ENCODE measurements at places on chromosomes 13 and 19.

DNA sequence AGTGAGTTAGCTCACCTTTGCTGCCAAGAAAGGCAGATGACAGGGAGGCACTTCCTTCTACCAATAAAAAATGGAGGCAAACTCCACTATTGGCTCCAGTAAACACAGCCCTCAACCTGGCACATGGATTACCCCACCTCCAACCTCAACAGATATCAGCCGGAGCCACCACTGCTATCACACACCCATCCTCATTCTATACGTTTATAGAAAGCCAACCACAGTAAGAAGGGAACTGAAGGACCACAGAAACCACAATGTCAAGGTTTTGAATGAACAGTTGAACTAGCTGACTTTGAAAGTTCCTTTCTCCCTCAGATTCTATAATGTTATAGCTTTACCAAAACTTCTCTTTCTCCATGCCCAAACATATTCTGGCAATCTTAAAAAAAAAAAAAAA, 526.2 kb downstream of the UQCRFS1 start:
- DNase-seq, result no peak

- no peak for DNase-seq
Measured at GRCh38 chr13:27728271-27728670, 64.0 kb upstream of the GSX1 start.

GRCh38 chr13:88958821-88959220, 1287.7 kb downstream of the SLITRK5 start:
- no peak for DNase-seq

- DNase-seq, result no peak
Measured at GRCh38 chr13:110018009-110018408, 231.6 kb upstream of the IRS2 start.

- DNase-seq, result no peak
Measured at GRCh38 chr13:51562011-51562671, 22.1 kb upstream of the WDFY2 start.

DNA sequence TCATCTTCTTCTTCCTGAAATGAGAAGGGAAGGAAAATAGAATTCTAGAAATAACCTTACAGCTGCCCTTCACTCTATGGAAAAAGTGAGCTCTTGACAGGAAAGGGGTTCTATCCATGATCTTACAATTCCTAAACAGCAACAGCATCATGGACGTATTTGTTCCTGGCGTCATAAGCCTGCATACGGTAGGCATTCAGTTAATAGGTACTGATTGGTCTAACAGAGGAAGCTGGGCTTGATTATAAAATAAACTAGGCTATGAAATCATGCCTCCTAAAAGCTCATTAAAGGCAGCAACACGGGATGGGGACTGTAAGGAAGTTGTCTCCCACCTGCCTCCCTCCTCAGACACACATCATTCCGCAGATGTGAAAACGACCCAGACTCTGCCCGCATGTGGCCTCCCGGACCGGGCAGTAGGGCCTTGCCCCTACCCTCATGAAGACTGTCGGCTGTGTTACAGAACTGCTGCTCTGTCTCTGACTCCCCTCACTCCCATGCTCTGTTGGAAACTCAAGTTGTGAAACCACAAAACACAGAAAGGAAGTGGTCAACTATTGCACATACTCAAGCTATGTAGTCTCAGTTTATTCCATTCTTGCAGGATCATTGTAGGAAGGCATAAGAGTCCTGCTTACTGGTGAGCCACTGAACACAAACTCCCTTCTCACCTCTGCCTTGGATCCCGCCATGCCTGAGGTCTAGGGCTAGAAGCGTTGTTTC, 129.8 kb downstream of the DLEU7 start:
- DNase-seq, result peak; percentile 60

DNA sequence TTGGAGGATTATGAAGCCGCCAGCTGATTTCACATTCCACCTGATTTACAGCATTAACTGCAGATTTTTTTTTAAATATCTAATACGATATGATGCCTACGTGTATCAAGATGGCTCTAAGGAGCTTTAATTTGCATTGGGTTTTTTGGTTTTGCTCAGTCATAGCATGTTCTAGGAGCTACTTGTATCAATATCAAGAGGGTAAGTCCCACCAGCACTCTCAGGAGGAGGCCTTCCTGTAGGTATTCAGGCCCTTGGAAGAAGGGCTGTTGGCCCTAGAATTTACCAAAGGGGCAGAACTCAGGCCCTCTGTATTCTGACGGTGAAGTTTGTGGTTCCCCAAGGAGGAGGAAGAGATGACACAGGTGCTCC, 97.2 kb upstream of the IPO5 start:
- no peak for DNase-seq

DNA sequence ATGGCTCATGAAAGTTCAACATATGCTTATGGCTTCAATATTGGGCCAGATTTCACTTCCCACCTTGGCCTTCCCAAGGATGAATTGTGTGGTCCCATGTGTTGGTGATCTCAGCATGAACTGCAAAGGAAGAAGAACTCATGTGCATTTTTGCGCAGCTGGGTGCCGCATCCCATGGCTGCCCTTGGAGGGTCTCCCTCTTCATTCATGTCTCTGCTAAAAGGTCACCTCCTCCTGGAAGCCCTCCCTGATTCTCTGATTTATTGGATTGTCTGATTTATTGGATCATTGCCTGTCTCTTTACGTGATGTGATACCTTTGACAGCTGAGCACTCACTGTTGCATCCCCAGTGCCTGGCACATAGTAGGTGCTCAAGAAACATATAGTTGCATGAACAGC, 1.7 kb upstream of the CYP4F8 start:
- no peak for DNase-seq

- no peak for DNase-seq
Measured at GRCh38 chr13:67977066-67977465, 746.9 kb upstream of the PCDH9 start.

- DNase-seq, result no peak
Measured at GRCh38 chr13:31827707-31828106, 88.4 kb downstream of the RXFP2 start.

DNA sequence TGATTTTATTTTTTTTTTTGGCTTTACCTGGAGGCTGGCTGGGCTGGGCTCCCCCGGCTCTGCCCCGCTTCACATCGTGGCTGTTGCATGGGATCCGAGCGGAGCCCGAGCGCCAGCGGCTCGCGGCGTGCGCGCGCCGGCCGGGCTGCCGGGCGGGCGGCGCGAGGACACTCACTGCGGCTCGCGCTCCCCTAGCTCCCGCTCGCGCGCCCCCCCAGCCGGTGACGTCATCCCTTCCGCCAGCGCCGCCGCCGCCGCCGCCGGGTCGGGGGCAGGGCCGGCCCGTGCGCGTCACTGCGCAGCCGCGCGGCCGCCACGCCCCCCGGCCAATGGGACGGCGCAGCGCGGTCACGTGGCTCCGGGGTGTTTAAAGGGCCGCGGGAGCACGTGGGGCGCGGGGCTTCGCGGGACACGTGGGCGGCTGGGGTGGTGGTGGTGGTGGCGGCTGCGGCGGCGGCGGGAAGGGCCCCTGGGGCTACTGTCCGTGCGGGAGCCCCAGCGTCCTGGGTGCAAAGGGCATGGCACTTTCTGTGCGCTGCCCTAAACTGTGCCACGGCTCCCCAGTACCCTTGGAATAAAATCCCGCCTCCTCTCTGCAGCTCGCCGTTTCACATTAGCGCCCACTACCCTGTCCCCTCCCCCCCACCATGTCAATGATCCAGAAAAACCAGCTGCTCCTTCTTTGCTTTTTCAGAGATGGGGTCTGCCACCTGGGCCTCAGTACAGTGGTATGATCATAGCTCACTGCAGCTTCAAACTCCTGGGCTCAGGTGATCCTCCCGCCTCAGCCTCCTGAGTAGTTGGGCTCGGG, at the start of gene PTPRS:
TSS of gene PTPRS (minus strand) at position 176 of the 811 bp plus-strand sequence. CDS start 54,672 bp downstream, outside the sequence.
- peak; percentile 87 for DNase-seq

DNA sequence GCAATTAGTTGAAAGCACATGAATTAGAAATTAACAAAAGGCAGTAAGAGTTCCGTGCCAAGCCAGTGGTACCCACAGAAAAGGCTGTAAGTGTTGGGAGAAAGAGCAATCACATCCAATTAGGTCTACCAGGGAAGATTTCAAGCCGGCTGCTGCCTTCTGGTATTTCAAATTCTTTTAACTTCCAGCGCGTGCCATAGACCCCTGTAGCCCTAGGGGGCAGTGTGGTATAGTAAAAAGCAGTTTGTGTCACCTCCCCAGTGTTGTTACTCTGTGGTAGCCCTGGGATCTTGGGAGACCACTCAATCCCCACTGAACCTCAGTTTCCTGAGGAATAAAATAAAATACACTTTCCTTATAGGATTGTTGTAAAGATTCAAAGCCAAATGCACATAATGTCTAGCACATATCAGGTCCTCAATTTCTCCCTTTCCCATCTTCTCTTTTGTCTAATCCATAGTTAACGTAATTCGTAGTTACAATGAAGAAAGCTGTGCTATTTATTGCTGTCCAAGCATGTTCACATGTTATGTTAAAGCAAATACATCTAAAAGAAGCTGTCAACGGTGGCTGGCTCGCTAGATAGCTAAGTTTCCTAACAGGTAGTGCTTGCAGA, 230.2 kb downstream of the TDRD3 start:
- DNase-seq, result no peak

DNA sequence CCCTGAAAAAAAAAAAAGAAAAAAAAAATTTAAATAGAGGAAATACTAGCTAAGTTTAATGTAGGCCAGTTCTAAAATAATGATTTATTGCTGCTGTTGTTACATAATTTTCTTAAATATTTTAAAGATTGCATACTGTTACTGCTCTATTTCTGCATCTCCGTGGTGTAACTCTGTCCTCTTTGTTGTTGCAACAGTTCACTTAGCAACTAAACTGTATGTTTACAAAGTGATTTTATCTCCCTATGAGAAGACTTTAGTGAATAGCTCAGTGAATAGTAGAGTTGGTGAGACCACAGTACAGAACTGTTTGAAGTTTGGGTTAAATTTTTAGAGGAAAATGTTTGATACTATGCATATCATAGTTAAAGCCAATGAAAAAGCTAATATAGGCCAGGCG, 19.4 kb downstream of the BRCA2 start:
- no peak for DNase-seq

- DNase-seq, result no peak
Measured at GRCh38 chr13:50682966-50683365, 160.5 kb downstream of the DLEU7 start.

- no peak for DNase-seq
Measured at GRCh38 chr19:39659791-39660190, 4.1 kb downstream of the LGALS16 start.

DNA sequence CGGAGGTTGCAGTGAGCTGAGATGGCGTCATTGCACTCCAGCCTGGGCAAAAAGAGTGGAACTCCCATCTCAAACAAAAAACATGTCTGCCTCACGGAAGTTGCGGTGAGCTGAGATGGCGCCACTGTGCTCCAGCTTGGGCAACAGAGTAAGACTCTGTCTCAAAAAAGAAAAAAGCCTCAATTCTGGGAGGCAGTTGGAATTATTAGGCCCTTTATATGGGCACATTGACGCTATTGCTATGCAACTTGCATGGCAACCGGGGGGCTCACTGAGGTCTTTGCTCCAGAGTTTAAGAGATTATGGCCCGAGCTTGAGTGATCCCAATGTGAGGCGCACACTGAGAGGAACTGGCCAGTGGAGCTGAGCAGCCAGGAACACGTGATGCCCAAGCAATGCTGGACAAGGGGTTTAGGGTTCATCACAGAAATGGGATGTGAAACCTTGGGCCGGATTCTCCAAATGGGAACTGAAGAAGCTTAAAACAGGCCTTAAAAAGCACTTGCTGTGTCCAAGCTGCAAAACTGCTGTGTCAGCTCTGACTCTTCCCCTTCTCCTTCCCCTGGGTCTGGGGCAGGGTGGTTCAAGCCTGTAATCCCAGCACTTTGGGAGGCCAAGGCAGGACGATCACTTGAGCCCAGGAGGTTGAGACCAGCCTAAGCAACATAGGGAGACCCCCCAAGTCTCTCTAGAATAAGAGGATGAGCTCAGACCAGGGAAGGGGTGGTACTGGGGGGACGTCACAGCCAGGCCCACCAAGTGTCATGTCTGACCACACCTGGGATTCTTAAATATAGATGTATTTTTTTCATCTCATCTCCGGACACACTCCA, 2.5 kb downstream of the FTL start:
- no peak for DNase-seq

DNA sequence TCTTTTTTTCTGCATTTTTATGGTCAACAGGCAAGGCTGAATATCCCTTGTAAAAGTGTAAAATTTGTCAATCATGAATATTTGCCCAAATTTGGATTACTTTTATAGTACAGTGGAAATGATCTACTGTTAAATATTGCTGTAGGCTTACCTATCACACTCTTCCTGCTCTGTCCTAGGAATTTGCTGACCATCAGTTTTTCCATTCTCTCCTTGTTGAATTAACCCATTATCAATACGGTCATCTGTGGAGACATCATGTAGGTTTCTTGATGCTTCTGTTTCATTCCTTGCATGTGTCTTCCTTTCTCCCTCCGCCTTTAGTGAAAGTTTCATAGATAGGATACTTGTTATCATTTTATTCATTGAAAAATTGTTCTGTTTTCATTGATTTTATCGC, 139.6 kb upstream of the TUBA3C start:
- DNase-seq, result no peak

- DNase-seq, result no peak
Measured at GRCh38 chr19:4597975-4598671, 38.6 kb upstream of the SEMA6B start.

GRCh38 chr19:40274585-40275544, 10.3 kb downstream of the AKT2 start:
- no peak for DNase-seq
